DMS153 (cell line): ENCODE measurements at places on chromosomes 1 and 21.

GRCh38 chr21:33101300-33101911 is 31.5 kb downstream of the OLIG1 start:
- DNase-seq = peak; percentile 5

GRCh38 chr1:6906783-6907182 is 121.5 kb downstream of the CAMTA1 start:
- DNase-seq = no peak

DNA sequence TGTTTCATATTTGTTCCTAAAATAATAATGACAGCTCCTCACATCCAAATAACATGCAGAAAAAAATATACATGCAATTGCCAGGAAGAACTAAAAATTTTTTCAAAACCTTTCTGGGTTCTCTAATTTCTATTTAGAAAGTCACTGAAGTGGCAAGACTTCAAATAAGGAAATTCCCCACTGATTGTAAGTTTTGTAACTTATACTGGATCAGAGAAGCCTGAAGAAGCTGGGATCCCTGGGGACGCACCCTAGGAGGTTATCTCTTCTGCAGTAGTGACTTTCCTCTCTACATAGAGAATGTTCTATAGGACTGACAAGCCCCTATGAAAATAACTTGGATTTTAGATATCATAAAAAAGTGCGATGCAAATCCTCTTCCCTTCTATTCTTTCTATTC is 182.6 kb downstream of the MRPL39 start:
- DNase-seq = no peak

DNA sequence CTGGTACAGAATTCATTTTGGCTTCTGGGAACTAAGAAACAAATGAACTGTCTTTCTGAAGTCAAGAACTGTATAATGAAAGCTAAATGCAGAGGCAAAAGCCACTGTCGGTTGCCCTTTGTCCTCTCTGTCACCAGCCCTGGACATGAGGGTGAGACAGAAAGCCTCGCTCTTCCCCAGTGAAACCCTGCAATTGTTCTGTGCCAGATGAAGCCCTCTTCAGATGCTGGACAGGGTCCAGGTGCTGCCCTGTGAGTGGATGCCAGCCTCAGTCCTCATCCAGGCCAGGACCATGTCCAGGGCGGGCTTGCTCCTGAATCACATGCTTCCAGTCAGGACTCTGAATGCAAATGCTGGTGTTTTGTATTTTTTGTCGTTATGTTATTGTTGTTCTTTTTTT is 138.7 kb downstream of the RUNX1 start:
- no peak for DNase-seq

- no peak for DNase-seq
Observed at GRCh38 chr21:42369821-42370220, 3.5 kb upstream of the TFF1 start.

DNA sequence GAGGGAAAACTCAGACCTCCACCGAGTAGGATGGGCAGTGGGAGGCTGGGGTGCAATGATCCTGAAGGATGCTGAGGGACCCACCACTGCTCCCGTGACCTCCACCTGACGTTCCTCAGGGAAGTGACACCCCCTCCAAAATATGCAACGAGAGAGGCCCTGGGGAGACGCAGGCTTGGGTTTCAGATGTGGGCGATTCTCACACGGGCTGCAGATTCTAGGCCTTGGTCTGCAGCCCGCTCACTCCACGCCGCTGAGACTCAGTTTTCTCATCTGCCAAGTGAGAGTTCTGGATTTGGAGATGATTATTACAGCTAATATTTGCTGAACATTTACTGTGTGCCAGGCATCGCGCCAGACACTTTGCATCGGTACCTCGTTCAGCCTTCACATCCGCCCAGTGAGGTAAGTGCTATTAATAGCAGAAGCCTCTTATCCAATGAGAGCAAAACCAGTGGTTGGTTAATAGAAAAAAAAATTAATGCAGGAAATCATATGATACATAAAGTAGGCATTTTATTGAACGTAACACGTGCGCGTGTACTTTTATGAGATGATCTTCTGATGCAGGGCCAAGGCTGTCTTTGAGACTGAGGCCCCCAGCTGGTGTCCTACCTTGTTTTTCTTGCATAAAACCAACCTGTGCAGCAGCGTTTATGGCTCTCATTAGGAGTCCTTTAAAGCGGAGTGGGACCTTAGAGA is 102.0 kb upstream of the RUNX3 start:
- peak; percentile 93 for DNase-seq

DNA sequence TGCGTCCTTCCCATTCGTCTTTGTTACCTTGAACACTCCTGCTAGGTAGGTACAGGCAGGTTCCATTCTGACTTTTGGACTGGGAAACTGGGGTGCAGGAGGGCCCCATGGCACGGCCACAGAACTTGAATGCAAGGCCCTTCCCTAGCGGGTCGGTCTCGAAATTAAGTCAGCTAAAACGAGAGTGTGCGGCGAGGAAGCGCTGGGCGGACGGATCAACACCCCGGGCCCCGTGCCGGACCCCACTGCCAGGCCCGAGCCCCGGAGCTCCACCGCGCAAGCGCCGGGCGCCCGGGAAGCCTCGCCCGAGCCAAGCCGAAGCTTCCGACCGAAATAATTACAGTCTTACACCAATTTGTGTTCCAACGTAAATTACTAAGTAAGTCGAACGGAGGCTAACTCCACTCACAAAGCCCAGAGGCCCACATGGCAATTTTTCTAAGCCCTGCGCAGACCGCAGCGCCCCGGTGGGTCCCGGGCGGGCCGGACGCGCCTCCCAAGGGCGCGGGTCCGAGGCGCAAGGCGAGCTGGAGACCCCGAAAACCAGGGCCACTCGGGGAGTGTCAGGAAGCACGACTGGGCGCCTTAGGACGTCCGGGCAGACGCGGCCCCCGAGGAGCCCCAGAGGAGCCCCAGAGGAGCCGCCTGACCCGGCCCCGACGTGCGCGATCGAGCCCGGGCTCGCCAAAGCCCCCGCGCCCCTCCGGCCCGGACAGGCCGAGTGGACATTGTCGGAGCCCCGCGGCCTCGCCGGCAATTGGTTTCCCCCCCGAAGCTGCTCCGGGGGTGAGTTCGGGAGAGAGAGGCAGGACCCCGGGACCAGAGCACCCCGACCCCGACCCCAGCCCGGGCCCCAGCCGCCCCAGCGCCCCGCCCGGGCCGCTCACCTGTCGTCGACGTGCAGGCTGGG is 624 bp downstream of the RIPK4 start:
- DNase-seq = no peak

- no peak for DNase-seq
Observed at GRCh38 chr21:23452384-23453083, 2154.7 kb downstream of the MRPL39 start.

GRCh38 chr21:26025536-26026512 is 144.7 kb downstream of the APP start:
- no peak for DNase-seq

GRCh38 chr1:27980216-27980845 is 20.6 kb downstream of the XKR8 start:
- DNase-seq = no peak

DNA sequence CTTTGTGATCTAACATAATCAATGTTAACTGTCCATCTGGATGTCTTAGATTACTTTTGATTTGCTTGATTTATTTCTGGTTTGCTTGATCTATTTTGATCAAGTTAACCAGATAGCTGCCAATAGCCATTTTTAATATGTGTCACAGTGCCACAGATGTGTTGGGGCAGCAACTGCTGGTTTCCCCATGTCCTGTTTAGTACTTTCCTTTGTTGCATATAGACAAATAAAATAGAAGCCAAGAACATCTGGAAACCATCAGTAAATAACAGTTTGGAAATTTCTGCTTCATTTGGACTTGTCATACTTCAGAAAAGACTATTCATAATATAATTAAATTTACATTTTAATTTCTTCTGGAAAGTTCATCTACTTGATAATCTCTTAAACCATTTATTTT is 145.6 kb upstream of the C21orf91 start:
- no peak for DNase-seq

- no peak for DNase-seq
Observed at GRCh38 chr21:16343776-16344175, 614.0 kb downstream of the USP25 start.

DNA sequence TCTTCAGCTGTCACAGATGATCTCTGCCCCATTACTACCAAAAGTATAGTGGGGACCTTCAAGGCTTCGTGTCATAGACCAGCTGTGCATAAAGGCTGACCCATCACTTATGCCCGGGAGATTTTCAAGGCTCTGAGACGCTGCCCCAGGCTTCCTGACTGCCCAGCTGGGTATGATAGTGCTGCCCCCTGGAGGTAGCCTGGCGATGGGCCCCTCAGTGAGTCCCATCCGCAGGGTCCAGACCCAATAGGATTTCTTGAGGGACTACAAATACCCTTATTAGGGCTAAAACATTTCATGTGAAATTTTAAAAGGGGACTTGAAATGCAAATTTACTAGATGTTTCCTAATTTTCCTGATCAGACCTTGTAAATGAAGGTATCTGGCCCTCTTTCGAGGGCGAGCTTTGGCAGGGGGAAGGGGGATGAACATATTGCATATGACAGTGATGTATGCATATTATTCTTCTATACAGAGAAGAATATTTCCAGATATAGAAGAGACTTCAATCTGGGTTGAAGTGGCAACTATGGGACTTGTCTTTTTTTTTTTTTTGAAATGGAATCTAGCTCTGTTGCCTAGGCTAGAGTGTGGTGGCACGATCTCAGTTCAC is 11.7 kb upstream of the FCMR start:
- DNase-seq = no peak

DNA sequence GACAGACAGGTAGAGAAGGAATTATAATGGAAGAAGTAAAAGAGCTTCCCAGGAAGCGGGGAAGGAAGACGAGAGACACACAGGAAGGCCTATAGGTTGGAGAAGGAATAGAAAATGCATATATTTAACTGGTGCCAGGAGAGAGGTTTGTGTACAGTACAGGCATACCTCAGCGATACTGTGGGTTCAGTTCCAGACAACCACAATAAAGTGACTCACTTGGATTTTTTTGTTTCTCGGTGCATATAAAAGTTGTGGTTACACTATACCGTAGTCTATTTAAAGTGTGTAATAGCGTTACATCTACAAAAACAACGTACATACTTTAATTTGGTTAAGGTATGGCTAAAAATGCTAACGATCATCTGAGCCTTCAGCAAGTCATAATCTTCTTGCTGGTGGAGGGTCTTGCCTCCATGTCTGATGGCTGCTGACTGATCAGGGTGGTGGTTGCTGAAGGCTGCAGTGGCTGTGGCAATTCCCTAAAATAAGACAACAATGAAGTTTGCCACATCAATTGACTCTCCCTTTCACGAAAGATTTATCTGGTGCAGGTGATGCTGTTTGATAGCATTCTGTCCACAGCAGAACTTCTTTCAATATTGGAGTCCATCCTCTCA is 16.0 kb downstream of the YARS1 start:
- no peak for DNase-seq

- peak; percentile 96 for DNase-seq
Observed at GRCh38 chr1:147515045-147515869, 26.0 kb upstream of the BCL9 start.

GRCh38 chr1:25747046-25747719 is 52.8 kb upstream of the SELENON start:
- no peak for DNase-seq

GRCh38 chr1:160776178-160776577 is 19.8 kb upstream of the LY9 start:
- DNase-seq = no peak

- DNase-seq = no peak
Observed at GRCh38 chr1:79312438-79312837, 305.9 kb upstream of the ADGRL4 start.

- DNase-seq = no peak
Observed at GRCh38 chr1:206633708-206634121, 1.6 kb upstream of the DYRK3 start.

GRCh38 chr1:53265581-53265980 is 27.3 kb upstream of the MAGOH start:
- no peak for DNase-seq

GRCh38 chr1:78377356-78377928 is 113.3 kb upstream of the PTGFR start:
- DNase-seq = no peak
